Astrocyte of the spinal cord (primary cell): ENCODE measurements at places on chromosomes 1 and 21.

GRCh38 chr1:113219377-113219776 is 146.4 kb downstream of the LRIG2 start:
- DNase-seq: no peak

DNA sequence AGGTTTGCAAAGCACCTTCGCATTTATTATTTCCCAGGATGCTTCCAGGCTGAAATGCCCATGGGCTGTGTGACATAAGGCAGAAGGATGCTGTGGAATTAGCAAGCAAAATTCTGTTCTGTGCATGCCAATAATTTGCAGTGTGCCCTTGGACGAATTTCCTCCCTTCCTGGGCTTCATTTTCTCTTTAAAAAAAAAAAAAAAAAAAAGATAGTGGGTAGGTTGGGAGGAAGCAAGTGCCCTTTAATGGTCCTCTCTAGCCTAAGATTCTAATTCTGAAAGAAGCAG is 2.5 kb upstream of the ID3 start:
- no peak for DNase-seq

- no peak for DNase-seq
Observed at GRCh38 chr21:14492931-14493330, 53.2 kb downstream of the SAMSN1 start.

DNA sequence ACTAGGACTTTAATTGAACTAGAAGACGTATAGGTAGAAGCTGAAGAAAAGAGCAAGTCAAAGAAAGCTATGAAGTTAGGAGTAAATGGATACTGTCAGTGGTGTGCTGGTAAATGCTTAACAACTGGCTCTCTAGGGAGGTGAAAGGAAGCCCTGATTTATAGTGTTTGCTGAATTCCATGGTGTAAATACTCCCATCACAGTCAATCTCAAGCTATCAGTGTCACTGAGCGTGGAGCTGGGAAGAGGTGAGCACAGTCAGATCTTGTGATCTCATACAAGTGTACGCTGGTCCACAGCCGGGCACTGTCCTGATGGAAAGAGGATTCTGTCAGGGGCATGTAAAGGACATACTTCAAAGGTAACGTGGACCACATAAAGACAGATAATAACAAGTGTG is 28.3 kb downstream of the ELAPOR1 start:
- DNase-seq: no peak

DNA sequence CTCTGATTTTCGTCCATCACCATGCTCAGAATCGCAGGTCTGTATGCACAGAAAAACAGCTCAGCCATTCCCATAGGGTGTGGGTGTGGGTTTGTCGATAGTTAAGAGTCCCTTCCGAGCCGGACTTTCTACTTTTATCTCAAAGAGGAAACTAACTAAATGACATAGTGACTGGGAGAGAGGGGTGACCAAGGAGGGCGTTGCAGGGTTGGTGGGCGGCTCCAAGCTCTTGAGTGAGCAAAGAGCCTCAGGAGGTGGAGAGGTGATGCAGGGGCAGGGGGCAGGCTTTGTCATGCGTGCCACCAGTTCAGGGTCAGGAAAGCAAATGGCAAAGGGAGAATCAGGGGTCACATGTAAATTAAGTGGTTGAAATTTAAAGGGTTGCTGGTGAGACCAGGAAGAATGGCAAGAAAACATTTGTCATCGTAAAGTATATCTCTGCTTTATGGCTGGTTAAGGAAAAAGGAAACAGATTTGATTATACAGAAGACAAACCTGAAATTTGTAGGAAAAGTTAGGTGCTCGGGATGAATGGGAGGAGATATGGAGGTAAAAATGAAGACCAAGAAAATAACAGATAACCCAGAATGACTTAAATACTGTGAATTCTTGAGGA is 249.0 kb downstream of the SETD4 start:
- DNase-seq: no peak
